CD8-positive, alpha-beta memory T cell (primary cell): ENCODE measurements at places on chromosomes 6 and 20. TPM values are rescaled to one million over a fixed set of nuclear protein-coding genes. Genes with fewer than 3 reads are reported as not detected.

DNA sequence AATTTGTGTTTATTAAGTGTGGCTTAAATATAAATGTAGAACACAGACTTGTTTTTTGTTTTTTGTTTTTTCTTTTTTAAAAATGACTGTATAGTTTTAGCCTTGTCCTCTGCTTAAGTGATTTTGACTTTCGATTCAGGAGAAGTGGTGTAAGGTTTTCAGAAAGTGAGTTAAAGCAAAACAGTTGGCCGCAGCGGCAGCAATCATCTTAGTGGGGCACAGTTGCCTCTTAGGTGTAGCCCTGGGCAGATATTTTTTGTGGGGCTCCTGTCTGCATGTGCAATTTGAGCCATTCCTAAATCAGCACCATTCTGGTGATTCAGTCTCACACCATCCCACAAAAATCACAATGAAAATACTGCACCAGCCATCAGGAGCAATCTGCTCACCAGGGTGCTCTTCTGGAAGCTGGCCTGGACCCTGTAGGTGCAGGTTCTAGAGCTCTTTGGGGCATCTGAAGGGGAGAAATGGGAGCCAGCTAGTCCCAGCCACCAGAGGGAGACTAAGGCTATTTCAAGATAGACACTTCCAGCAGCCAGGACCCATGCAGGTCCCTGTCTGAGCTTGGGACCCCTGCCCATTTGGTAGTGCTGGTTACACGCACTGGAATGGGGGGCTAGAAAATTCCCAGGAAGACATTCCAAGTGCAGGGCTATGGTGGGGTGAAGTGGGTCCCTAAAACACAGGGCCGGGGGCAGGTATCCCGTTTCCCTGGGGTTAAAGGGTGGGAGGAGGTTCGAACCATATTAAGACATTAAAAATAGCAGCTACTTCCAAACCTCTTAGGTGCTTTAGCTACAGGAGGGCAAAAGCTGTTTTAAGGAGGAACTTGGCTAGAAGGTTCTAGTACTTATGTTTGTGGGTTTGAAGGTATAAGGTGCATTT, 156.6 kb downstream of the NFATC2 start:
- H3K4me1 ChIP-seq = peaks cover 39% of the 10 kb centered on the region
- H3K4me3 ChIP-seq = no peak overlapping the region
- H3K36me3 ChIP-seq = peaks cover 10% of the 10 kb centered on the region

- DNase-seq = no peak
- no peaks in the 10 kb centered on the region for H3K36me3 ChIP-seq
Measured at GRCh38 chr6:28589957-28590349, 64.3 kb downstream of the GPX5 start.

FAM217A gene
- not detected for total RNA-seq

DNA sequence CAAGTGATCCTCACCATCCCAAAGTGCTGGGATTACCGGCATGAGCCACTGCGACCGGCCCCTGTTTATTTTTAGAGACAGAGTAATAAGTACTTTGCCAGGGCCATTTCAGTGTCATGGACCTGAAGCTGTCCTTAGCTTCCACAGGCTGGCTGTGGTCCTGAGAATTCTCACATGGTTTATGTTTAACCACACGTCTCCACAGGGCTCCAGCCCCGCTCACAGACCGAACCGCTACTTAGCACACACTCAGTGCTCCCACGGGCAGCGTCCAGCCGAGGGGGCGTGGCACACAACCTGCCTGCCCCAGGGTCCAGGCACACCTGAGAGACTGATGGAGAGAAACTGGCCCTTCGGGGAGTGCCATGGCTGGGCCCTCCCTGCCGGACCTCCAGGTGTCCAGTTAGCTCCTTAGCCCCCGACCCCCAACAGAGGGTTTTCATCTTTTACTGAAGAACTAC, 11.7 kb downstream of the ACSS1 start:
- no peaks in the 10 kb centered on the region for H3K27me3 ChIP-seq
- peaks cover 23% of the 10 kb centered on the region for H3K4me1 ChIP-seq
- DNase-seq = no peak
- H3K4me3 ChIP-seq = no peak overlapping the region
- H3K27ac ChIP-seq = no peak overlapping the region
- no peaks in the 10 kb centered on the region for H3K36me3 ChIP-seq

KIF25 gene
- not detected for total RNA-seq

DNA sequence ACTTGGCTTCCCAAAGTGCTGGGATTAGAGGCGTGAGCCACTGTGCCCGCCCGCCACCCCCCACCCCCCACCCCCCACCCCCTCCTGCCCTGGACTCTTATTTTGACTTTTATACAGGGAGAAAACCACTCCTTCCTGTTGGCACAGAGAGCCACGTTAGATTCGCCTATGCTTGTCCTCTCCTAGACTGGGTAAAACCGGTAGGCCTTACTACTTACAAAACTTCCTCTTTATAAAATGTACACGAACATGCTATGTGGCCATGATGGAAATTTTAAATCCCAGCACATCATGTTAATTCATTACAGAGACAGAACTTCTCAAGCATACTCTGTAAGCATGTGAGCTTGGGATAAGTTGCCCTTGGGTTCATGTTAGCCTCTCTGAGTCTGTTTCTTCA, 124.2 kb downstream of the SLC24A3 start:
- no peaks in the 10 kb centered on the region for H3K36me3 ChIP-seq
- no peaks in the 10 kb centered on the region for H3K27me3 ChIP-seq
- no peak for DNase-seq
- no peak overlapping the region for H3K27ac ChIP-seq
- no peaks in the 10 kb centered on the region for H3K4me1 ChIP-seq
- no peak overlapping the region for H3K4me3 ChIP-seq

GRCh38 chr20:50995506-50995905, 27.4 kb downstream of the KCNG1 start:
- DNase-seq = no peak
- no peaks in the 10 kb centered on the region for H3K27me3 ChIP-seq
- H3K4me1 ChIP-seq = no peaks in the 10 kb centered on the region
- no peak overlapping the region for H3K27ac ChIP-seq
- H3K4me3 ChIP-seq = no peak overlapping the region

DNA sequence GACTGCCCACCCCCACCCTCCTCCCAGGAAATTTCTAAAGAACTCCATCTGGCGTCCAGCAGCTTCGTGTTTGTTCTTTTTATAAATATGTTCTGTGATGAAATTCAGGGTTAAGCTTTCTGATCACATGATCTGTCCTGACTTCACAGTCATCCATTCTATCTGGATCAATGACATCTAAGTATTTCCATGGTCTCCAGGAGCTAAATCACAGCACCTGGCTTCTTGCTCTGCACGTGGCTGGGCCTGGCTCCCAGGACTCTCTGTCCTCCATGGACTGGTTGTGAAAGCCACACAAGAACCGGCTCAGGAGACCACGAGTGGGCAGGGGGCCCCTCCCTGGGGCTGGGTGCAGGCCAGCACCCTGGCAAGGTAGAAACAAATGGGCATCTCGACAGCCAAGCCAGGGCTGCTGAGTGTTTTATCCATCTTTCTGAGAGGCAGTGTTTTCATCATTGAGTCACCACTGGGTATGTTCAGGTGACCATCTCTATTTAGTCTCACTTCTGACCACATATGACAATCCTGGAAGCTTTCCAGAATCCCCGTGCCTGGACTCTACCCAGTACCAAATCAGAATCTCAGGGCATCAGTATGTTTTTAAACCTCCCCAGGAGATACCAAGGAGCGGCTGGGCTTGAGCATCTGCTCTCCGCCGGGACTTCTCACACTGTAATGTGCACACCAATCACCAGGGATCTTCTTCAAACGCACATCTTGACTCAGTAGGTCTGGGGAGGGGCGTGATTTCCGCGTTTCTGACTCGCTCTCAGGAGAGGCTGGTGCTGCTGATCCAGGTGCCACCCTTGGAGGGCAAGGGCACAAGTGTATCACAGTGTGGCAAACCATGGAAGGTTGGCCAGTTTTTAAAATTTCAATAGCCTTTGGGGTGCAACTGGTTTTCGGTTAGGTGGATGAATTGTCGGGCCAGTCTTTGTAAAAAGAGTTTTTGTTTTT, 31.6 kb upstream of the PXDC1 start:
- no peak for DNase-seq
- no peaks in the 10 kb centered on the region for H3K4me1 ChIP-seq

- no peak overlapping the region for H3K27ac ChIP-seq
- no peak overlapping the region for H3K4me3 ChIP-seq
- H3K27me3 ChIP-seq = no peaks in the 10 kb centered on the region
Measured at GRCh38 chr20:19382386-19383340, 170.2 kb downstream of the SLC24A3 start.

- H3K36me3 ChIP-seq = no peaks in the 10 kb centered on the region
- DNase-seq = no peak
- H3K4me1 ChIP-seq = no peaks in the 10 kb centered on the region
- no peak overlapping the region for H3K4me3 ChIP-seq
- peaks cover 5% of the 10 kb centered on the region for H3K27me3 ChIP-seq
- no peak overlapping the region for H3K27ac ChIP-seq
Measured at GRCh38 chr6:2531426-2532215, 219.1 kb downstream of the MYLK4 start.

- no peak overlapping the region for H3K27ac ChIP-seq
- H3K4me1 ChIP-seq = no peaks in the 10 kb centered on the region
- no peaks in the 10 kb centered on the region for H3K36me3 ChIP-seq
- no peak for DNase-seq
- no peaks in the 10 kb centered on the region for H3K27me3 ChIP-seq
- no peak overlapping the region for H3K4me3 ChIP-seq
Measured at GRCh38 chr6:44671333-44671732, 283.8 kb downstream of the CDC5L start.

GRCh38 chr6:33751771-33752645, 5.3 kb upstream of the IP6K3 start:
- no peaks in the 10 kb centered on the region for H3K36me3 ChIP-seq
- DNase-seq = no peak
- no peak overlapping the region for H3K27ac ChIP-seq

LGSN gene
- not detected for total RNA-seq

- H3K27ac ChIP-seq = no peak overlapping the region
- no peak for DNase-seq
- no peak overlapping the region for H3K4me3 ChIP-seq
- H3K27me3 ChIP-seq = no peaks in the 10 kb centered on the region
- H3K36me3 ChIP-seq = no peaks in the 10 kb centered on the region
Measured at GRCh38 chr6:91486200-91486599, 899.3 kb upstream of the MAP3K7 start.

DNA sequence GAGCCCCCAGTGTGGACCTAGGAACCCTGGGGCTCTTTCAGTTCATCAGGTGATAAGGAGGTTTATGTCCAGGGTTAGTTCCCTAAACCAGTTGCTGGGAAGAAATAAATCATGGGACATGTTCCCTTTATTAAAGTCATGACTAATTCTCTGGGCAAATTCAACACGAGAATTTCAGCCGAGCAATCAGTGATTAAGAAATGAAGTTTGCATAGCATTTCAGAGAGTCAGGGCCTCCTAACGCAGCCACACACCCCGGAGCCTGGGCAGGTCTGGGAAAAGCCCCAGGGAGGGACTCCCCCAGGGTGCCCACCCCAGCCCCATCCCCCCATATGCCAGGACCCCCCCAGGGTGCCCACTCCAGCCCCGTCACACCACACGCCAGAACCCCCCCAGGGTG, 20.1 kb downstream of the SLCO4A1 start:
- H3K4me1 ChIP-seq = no peaks in the 10 kb centered on the region
- no peak for DNase-seq
- no peaks in the 10 kb centered on the region for H3K36me3 ChIP-seq
- H3K27me3 ChIP-seq = no peaks in the 10 kb centered on the region

FAM110A gene
- 13.3 TPM for total RNA-seq

HRH3 gene
- total RNA-seq = not detected

- no peak overlapping the region for H3K4me3 ChIP-seq
- no peak for DNase-seq
- H3K4me1 ChIP-seq = no peaks in the 10 kb centered on the region
- no peaks in the 10 kb centered on the region for H3K36me3 ChIP-seq
- no peak overlapping the region for H3K27ac ChIP-seq
- H3K27me3 ChIP-seq = no peaks in the 10 kb centered on the region
Measured at GRCh38 chr6:816510-817084, 123.7 kb upstream of the EXOC2 start.

DNA sequence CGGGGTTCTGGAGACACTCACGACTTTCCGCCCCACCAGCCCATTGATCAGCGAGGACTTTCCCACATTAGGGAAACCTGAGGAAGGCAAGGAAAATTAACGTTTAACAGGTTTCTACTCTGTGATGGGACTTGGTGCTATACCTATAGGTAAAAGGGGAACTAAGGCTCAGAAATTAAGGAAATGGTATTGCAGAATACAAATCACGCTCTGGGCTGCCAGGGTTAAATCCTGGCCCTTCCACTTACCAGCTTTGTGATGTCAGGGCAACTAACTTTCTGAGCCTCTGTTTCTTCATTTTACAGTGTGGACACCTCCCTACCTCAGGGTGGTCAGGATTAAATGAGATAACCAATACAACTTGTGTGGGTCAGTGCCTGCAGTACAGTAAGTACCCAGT, 8.8 kb downstream of the GNL1 start:
- peaks cover 27% of the 10 kb centered on the region for H3K36me3 ChIP-seq
- peaks cover 25% of the 10 kb centered on the region for H3K4me1 ChIP-seq
- DNase-seq = no peak
- no peak overlapping the region for H3K27ac ChIP-seq

KCNK15 gene
- 0.09 TPM for total RNA-seq

DNA sequence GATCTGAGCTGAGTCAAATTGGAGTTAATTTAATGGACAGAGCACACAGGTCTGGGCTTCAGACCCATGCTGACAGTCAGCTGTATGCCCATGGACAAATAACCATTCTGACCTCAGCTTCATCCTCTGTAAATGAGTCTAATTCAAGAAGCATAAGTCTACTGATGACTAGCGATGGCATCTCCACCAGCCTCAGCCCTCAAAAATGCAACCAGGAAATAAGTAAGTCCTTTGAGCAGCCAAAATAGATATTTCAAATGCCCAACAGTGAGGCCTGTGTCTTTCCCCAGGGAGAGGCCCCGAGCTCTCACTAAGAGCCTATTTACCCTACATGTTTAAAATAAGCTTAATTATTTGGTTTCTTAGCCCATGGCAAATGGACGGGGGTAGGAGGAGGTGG, 114.2 kb upstream of the MTHFD1L start:
- DNase-seq = no peak
- H3K27me3 ChIP-seq = no peaks in the 10 kb centered on the region
- H3K36me3 ChIP-seq = no peaks in the 10 kb centered on the region
- H3K4me3 ChIP-seq = no peak overlapping the region

DNA sequence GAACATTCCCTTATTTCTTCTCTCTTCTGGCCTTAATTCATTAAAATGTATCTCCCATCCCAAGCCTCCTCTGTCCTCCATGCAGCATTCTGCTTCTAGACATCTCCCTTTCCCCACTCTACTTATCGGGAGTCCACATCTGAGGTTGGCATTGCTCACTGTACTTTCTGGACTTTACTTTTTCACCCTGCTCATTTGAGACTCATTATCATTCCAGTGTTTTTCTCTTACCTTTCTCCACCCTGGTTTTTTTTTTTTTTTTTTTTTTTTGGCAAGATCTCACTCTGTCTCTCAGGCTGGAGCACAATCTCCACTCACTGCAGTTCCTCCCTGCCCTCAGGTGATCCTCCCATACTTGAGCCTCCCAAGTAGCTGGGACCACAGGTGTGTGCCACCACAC, 4.5 kb downstream of the ENPP3 start:
- DNase-seq = no peak
- H3K27me3 ChIP-seq = no peaks in the 10 kb centered on the region
- H3K27ac ChIP-seq = no peak overlapping the region
- no peaks in the 10 kb centered on the region for H3K4me1 ChIP-seq
